ENCODE measurements at places on chromosomes 13 and 19.

GRCh38 chr13:69676286-69676685 lies 431.3 kb upstream of the ATXN8OS start:
- DNase-seq: no peak

- no peak for DNase-seq
Observed at GRCh38 chr13:45040622-45041021, 51.3 kb downstream of the GPALPP1 start.

- DNase-seq: no peak
Observed at GRCh38 chr19:29623726-29624488, 17.8 kb downstream of the POP4 start.

GRCh38 chr13:34345258-34345965 lies 527.5 kb downstream of the RFC3 start:
- no peak for DNase-seq

DNA sequence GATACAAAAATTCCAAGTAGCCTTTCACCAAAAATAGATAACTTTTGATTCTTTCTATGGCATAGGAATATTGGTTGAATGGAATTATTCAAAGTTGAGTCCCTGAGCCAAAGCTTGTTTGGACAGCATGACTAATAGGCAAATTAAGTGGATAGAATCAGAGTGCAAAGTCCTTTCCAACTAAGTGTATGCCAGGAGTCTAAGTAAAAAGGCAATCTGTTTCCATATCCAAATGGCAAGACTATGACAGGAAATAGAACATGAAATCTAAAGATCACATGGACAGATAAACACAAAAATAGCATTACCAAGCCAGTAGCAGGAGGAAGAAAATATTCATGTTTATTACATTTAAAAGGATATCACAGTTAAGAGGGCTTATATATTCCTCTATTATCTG lies 804.6 kb downstream of the SLITRK6 start:
- peak; percentile 31 for DNase-seq

DNA sequence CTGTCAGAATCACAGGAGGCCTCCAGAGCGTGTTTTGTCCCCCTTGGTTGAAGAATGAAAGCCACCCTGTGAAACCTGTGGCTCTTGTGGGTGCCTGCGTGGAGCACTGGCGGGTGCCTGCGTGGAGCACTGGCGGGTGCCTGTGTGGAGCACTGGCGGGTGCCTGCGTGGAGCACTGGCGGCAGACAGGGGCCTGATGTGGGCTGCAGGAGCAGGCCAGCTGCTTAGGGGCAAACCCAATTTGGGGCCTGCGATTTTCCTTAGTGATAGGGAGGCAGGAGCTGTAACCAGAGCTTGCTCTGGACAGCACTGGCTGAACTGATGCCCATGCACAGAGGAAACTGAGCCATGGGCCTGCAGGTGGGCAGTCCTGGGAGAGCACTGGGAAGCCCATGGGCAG lies 24.3 kb downstream of the ARHGEF7 start:
- DNase-seq: no peak

DNA sequence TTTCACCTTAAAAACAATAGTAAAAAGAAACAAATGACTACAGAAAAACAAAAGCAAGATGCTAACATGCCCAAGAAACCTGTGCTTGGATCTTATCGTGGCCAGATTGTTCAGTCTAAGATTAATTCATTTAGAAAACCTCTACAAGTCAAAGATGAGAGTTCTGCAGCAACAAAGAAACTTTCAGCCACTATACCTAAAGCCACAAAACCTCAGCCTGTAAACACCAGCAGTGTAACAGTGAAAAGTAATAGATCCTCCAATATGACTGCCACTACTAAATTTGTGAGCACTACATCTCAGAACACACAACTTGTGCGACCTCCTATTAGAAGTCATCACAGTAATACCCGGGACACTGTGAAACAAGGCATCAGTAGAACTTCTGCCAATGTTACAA lies 6.0 kb downstream of the CKAP2 start:
- no peak for DNase-seq

DNA sequence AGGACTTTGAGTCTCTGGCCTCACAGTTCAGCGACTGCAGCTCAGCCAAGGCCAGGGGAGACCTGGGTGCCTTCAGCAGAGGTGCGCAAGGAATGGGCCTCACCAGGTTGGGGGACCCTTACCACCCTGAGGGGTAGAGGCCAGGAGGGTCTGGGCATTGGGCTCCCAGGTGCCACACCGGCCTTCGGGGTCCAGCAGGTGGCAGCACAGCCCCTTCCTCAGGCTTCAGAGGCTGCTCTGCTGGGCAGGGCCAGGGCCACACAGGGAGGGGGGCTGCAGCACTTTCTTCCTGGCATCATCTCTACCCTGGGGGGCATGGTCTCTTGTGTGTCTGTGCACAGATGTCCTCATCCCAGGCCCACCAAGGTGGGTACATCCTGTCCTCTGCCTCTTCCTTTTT lies 12.9 kb downstream of the PIN1 start:
- no peak for DNase-seq

DNA sequence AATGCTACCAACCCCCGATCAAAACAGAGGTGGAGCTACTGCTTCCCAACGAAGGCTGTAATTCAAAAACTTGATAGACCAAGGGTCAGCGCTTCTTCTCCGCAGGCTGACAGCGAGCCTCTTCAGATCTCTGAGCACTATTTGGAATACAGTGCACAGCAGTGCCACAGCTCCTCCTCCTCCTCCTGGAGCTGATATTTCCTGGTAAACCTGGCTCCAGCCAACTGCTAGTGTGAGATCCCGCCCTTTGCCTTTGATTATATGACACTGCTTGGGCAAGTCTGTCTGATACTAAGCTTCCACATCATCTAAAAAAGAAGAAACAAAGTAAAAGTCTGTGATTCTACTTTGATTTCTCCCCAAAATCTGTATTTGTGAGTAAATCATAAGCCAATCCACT lies 710.5 kb downstream of the DACH1 start:
- DNase-seq: no peak

All from Caki2 (cell line).